Liver (tissue), 10 donors: ENCODE measurements at places on chromosomes 7 and 10.

DNA sequence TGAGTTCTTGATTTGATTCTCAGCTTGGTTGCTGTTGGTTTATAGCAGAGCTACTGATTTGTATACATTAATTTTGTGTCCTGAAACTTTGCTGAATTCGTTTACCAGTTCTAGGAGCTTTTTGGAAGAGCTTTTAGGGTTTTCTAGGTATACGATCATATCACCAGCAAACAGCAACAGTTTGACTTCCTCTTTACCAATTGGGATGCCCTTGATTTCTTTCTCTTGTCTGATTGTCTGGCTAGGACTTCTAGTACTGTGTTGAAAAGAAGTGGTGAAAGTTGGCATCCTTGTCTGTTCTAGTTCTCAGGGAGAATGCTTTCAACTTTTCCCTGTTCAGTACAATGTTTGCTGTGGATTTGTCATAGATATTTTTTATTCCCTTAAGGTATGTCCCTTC, 86.2 kb downstream of the PLXDC2 start:
- no peak for DNase-seq

DNA sequence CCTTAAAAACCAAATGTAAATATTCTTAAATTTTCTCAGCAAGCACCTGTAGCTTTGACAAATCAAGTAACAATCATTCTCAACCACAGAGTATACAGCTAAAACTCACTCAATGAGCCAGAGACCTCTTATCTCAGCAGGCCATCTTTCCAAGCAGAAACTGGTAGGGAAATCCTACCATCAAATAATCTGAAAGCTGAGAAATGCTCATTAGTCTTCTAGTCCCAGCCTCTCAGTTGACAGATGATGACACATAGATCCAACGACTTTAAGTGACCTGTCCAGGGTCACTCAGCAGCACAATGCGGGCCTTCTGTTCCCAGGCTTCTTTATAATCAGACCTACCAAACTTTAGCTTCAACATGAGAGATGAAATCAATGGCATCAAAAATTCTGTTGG, 184.6 kb downstream of the SGMS1 start:
- DNase-seq: no peak

DNA sequence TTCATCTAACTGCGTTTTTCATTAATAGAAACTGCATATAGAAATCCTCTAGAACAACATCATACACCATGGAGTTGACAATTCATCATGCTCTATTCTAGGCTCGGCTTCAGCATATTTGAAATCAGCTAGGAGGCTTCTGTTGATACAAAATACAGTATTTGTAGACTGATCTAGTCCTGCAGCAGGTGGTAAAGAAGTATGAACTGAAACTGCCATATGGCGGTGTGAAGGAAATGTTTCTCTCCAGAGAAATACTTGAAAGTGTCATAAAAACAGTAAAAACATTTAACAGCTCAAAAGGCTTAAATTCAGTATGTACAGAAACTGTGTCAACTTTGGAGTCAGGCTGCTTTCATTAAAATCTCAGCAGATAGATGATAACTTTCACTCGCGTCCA, 32.0 kb upstream of the MYO3A start:
- DNase-seq: no peak

GRCh38 chr10:11510736-11511135, 100.7 kb downstream of the USP6NL start:
- no peak for DNase-seq

DNA sequence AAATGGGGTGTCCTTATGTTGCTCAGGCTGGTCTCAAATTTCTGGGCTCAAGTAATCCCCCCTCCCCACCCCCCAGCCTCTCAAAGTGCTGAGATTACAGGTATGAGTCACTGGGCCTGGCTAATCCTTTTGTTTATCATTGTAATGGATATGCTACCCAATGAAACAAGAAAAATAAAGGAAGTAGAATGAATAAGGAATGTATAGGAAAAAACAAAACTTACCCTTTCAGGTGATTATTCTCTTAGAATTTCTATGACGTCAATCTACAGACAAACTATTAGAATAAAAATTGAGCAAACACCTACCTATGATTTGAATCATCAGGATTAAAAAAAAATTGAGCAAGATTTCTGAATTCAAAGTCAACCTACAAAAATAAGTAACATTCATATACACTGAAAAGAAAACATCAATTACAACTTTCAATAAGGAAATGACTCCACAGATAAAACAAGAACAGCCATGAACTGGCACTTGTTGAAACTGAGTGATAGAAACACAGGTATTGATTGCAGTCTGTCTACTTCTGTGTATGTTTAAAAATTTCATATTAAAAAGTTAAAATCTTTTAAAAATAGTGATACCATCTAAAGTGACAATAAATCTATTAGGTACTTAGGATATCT, 12.2 kb downstream of the ADAM12 start:
- no peak for DNase-seq

GRCh38 chr7:141411133-141411532, 140.1 kb upstream of the AGK start:
- no peak for DNase-seq

GRCh38 chr10:12448729-12449391, 99.5 kb downstream of the CAMK1D start:
- no peak for DNase-seq

DNA sequence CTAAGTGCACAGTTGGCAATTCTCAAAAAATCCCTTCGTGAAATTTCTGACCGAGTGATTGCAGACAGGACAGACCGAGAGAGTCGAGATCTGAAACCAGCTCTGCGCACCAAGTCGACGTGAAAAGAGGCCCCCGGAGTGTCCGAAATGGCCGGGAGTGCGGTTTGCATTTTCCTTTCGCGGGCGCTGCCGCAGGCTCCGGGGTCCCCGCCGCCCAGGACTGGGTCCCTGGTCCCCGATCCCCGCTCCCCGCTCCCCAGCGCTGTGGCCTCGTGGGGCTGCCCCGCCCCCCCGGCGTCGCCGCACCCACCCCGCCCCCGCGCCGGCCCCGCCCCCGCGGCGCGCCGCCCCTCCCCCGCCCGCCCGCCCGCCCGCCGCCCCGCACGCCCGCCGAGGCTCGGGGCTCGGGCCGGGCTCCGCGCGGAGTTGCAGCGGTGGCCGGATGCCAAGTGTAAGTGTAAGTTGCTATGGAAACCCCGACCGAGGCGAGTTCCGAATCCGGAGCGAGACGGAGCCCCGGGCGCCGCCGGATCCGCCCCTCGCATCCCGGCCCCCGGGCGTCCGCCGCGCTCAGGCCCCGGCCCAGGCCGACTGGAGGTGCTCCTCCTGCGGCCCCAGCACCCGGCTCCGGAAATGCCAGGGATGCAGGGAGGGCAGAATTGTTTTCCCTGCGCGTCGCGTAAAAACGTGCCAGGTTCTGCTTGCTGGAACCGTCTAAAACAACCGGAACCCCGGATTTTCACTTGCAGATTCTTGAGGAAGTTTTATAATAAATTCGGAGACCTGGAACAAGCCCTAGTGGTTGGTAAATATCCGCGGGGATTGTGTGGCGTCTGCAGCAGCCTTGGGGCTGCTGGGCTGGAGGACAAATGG, 4.6 kb downstream of the BMI1 start:
- peak; percentile 82 for DNase-seq

- no peak for DNase-seq
These were observed 7.5 kb downstream of the ZFAND2A start for GRCh38 chr7:1152492-1152891.

- no peak for DNase-seq
These were observed 74.8 kb upstream of the RPA3 start for GRCh38 chr7:7793249-7793648.

GRCh38 chr10:121070275-121071070, 219.3 kb downstream of the WDR11 start:
- DNase-seq: no peak

DNA sequence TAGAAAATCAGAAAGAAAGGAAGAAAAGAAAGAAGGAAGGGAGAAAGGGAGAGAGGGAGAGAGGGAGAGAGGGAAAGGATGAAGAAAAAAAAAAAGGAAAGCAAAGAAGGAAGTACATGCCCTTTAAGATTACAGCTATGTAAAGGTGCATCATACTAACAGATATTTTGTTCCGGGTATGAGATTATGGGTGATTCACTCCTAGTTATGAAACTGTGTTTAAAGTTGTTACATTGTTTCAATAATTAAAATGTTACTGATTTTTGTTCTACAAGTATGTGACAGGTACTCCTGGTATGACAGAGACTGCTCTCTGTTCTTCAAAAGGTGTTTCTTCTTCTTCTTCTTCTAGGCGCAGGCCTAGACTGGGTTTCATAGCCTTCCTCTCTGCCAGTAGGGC, 808.9 kb downstream of the GRID1 start:
- DNase-seq: no peak

- DNase-seq: no peak
These were observed 9.5 kb downstream of the RNF32 start for GRCh38 chr7:156650042-156650441.

DNA sequence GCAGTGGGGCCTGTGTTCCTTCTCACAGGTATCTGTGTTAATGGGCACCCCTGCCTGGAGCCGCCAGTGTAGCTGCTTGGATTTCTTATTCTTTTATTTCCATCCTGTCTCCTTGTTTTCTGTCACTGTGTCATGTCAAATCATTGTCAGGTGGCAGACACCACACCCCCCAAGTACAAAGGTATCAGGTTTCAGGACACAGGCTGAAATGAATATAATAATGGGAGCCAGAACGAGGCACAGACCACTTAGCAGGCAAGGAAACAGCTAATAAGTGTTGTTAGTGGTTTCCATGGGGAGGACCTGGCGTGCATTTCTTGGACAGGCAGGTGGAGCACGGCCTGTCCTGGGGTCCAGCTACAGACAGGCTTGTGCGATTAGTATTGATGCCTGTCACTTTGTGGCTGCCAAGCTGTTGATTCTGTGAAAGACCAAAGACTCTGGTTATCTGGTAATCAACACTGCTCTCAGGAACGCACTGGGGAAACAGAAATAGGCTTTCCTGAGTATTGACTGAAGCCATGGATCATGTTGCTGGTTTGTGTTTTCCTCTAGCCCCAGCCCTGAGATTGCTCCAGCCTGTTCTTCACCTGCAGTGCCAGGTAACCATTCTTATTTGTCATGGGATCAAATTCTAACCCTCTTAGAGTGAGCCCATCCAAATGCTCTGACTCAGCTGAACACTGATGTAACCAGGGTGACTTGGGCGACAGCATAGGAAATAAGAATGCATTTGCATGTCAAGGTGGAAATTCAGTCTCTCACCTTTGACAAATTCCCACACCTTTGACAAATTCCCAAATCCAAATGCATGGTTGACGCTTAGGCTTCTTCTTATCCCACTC, 1002.0 kb downstream of the LRMDA start:
- no peak for DNase-seq

- DNase-seq: no peak
These were observed 10.1 kb upstream of the CHCHD3 start for GRCh38 chr7:133091943-133092464.

DNA sequence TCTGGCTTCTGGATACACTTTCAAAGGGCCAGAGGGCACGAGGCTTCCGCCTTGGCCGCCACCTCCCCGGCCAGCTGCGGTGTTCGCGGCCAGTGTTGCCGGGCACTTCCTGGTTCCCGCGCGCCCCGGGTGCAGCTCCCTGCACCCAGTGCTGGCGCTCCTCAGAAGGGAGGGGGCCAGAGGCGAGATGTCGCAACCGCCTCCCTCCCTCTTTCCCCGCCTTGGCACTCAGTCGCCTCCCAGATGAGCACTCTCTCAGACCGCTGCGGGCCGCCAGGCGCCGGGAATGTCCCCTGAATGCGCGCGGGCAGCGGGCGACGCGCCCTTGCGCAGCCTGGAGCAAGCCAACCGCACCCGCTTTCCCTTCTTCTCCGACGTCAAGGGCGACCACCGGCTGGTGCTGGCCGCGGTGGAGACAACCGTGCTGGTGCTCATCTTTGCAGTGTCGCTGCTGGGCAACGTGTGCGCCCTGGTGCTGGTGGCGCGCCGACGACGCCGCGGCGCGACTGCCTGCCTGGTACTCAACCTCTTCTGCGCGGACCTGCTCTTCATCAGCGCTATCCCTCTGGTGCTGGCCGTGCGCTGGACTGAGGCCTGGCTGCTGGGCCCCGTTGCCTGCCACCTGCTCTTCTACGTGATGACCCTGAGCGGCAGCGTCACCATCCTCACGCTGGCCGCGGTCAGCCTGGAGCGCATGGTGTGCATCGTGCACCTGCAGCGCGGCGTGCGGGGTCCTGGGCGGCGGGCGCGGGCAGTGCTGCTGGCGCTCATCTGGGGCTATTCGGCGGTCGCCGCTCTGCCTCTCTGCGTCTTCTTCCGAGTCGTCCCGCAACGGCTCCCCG, at the start of gene FFAR4:
Gene FFAR4 (plus strand): TSS at position 231 of the 842 bp plus-strand sequence. CDS start 56 bp downstream, at position 287.
- DNase-seq: no peak

DNA sequence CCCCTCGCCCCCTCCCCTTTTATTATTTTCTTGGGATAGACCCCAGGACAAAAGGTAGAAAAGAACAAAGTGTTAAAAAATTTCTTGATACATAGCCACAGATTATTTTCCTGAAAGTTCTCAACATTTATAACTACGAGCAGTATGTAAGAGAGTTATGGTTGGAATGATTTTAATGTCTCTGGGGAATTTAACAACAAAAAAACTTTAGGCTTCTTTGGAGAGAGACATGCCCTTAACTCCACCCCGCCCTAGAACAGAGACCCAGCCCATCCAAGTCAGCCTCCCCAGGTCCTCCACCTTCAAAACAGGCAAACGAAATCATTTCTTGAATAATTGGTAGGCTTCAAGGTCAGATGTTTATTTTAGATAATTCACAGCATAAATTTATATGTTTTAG, 97.1 kb downstream of the TCF7L2 start:
- DNase-seq: no peak

DNA sequence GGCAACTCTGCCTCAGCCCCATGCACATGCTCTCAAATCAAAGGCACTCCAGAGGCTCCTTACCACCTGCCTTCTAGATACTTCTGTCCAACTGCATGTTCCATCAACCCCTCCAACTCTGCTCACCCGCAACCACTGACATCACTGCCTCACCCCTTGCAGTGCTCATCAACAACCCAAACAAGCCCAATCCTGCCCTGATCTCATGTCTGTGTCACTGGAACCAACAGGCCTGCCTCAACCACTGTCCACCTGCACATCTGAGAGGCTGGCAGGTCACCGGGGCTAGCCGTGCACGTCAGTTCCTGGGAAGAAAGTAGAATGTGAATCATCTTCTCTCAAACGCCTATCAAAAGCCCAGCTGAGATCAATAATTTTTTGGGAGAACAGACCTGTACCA, 33.3 kb downstream of the CTBP2 start:
- DNase-seq: no peak

- DNase-seq: no peak
These were observed 38.1 kb upstream of the SEPTIN7 start for GRCh38 chr7:35762781-35763180.

- no peak for DNase-seq
These were observed 35.6 kb downstream of the YKT6 start for GRCh38 chr7:44236333-44236728.

DNA sequence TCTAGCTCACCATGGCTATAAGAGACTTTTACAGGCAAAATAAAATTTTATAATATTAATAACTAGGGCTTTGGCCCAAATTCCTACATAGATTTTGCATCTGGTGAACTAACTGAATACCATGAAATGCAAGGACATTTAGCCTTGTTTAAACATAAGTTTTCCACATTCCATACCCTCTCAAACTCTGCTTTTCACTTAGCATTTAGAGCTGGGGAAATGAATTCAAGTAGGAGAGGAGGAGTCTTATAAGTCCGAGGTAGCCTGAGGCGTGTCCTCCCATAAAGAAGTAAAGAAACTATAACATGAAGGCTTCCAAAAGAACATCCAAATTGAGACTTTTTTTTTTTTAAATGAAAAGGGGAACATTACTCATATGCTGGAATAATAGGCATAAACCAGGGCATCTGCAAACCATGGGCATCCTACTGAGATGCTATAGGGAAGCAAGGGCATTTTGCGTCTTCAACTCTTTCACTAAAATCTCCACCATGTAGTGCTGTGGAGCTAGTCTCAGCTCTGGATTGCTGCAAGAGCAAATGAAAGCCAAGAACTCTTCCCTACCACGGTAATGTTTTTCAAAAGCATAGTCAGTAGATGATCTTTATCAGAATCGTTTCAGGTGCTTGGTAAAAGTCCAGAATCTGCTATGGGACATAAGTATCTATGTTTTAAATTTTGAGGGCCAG, 79.1 kb downstream of the PALS2 start:
- DNase-seq: no peak
